ENCODE measurements at places on chromosomes 12 and 14. TPM values are rescaled to one million over a fixed set of nuclear protein-coding genes. Genes with fewer than 3 reads are reported as not detected.

Gene ALG10
- 11.3 TPM for total RNA-seq

DNA sequence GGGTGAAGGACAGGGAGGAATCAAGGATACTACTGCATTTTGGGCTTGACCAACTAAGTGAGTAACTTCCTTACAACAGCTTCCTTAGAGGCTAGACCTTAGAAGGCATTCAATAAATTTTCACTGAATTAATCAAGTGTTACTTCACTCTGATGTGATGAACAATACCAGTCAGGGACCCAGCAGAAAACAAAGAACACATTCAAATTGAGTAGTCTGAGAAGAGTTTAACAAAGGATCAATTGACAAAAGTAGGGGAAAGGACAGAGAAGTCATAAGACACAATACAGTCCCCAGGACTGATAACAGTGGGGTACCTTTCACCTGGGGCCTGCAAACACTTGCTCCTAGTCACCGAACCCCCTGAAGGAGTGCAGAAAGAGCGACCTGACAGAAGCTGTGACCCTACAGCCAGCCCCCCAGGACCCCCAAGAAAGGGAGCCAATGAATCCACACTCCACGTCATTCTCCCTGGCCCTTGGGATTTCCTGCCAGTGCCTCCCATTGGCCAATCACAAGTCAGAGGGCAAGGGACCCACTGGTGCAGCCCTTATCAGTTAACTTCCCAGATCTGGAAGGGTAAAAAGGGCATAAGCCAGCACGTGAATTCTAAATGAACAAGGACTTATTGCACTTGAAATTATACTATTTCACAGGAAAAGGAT lies 6.9 kb downstream of the ANAPC5 start:
- no peak for DNase-seq

GRCh38 chr12:19833775-19834501 lies 394.6 kb downstream of the AEBP2 start:
- DNase-seq, result no peak

DNA sequence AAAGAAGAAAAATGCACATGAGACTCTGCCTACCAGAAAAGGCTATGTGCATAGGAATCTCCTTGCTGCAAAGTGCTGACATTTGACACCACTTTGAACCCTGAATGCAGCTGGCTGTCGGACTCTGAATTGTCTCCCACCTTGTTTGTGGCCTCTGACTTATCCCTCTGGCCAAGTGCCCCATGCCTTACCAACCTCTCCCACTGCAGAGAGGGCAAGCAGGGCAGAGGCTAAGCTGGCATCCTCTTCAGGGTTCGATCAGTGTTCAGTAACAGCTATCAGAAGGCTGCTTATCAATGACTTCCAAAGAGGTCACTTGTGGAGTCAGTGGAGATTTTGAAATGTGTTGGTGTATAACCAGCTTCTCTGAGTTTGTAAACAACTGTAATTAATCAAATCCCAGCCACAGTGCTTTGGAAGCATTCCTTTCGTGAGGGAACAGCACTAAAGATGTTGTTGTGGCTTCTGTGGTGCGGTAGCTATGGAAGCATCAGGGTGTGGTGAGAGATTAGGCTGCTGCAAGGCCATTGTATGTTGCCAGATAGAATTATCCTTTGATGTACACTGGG lies 22.6 kb upstream of the BMP4 start:
- no peak for DNase-seq

DNA sequence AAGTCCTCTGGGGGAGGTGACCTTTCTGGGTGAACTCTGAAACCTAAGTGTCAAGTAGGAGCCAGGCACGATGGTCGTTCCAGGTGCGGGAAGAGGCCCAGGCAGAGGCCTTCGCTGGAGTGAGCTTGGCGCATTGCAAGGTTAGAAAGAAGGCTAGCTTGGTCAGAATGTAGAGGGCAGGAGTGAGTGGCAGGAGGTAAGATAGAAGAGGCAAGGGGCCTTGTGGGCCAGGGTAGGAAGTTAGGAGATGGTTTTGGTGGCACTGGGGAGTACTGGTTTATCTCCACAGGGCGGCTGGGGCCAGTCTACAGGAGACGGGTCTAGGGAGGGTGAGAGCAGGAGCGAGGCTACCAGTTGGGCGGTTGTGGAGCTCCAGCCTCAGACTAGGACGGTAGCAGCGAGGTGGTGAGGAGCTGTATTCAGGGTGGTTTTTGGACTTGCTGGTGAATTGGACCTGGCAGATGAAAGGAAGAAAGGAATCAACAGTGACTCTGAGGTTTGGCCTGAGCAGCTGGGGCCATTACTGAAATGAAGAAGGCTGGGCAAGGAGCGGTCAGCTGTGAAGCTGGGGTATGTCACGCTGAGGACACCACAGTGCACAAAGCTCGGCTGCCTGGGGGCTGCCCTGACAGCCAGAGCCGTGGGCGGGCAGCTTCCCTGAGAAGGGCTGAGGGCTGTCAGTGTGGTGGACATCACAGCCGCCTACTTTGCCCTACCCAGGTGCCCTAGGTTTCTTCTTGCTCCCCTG lies 9.0 kb downstream of the MLXIP start:
- DNase-seq, result no peak

Data from mucosa of gallbladder (tissue), 1 donor.